ENCODE measurements at places on chromosomes 12 and 14. TPM values are rescaled to one million over a fixed set of nuclear protein-coding genes. Genes with fewer than 3 reads are reported as not detected.

GRCh38 chr12:51391283-51392123 lies at the start of gene GALNT6:
Gene GALNT6 (minus strand): TSS chr12:51391406. CDS start chr12:51379781, 11,625 bp downstream.
- peak; percentile 56 for DNase-seq

SLC5A8 gene
- not detected for total RNA-seq

GRCh38 chr14:75370416-75371205 lies 57.2 kb upstream of the JDP2 start:
- DNase-seq, result no peak

- DNase-seq, result no peak
These were observed 468.0 kb upstream of the SYT1 start for GRCh38 chr12:78396538-78396937.

SELPLG gene
- total RNA-seq, result 6.1 TPM

STXBP6 gene
- total RNA-seq, result 13.9 TPM

TMEM121 gene
- 11.1 TPM for total RNA-seq

DNA sequence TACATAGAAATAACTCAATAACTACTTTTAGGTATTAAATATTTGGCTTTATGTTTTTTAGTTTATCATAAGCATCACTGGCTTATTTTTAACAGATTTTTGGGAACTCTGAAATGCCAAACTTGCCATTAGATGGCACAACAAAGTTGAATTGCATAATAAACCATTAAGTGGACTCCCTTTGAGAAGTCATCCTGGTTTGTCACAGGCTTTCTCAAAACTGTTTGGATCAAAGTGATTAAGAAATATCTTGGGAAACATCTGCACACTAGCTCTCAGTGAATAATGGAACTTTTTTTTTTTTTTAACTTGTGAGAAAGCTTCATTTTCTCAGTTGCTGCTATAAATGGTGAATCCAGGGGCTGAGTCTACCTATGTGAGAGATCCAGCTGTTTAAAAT lies 4.3 kb downstream of the SLC16A7 start:
- DNase-seq, result peak; percentile 84

GRCh38 chr14:39212034-39212433 lies 21.7 kb upstream of the MIA2 start:
- no peak for DNase-seq

GRCh38 chr14:31307618-31308017 lies 100.0 kb upstream of the HECTD1 start:
- no peak for DNase-seq

DNA sequence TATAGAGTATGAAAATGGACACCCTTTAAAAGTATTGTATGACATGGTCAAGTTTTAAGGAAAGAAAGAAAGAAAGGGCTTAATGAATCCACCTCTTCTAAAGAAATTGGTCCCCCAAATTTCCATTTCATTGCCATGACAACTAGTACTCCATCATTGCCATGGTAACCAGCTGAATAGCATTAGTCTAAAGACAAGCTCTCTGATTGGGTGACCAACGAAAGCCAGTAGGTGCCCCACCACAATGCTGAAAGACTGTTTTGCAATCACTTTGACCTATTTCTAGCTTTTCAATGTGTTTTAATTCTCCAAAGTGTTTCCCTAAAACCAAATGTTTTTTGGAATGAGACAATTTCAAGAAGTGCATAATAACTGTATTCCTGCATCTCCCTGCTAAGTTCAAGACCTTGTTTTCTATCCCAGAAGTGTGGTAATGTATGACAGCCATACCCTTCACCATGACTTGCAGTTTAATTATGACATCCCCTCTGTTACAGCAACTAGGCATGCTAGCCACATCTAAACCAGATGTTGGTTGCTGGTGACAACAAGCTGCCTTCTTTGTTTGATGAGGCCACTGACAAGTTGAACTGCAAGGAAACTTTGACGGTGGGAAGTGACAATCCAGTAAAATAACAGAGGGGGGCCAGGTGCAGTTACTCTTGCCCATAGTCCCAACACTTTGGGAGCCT lies 46.7 kb downstream of the KICS2 start:
- DNase-seq, result peak; percentile 77

DNA sequence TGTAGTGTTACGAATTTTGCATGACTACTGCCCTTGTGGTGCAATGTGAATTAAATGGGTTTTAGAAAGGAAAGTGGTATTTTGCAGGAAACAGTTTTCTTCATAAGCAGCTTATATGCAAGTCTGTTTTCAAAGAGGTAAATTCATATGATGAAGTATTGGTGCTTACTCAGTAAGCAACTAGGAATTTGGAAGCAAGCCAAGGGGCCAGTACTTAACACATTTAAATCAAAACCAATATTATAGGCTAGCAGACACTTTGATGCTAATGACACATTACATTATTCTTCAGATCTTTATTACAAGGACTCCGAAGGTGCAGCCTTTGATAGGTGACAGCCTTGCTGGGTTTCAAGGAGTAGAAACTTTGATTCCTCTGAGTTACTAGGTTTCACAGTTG lies 23.1 kb downstream of the MGAT4C start:
- peak; percentile 1 for DNase-seq

SLC25A47 gene
- total RNA-seq, result not detected

GRCh38 chr14:79337761-79338160 lies 873.5 kb downstream of the DIO2 start:
- DNase-seq, result no peak

GRCh38 chr12:44930972-44931600 lies 55.0 kb upstream of the NELL2 start:
- DNase-seq, result peak; percentile 91

GRCh38 chr14:76924371-76925096 lies 98.3 kb downstream of the LRRC74A start:
- no peak for DNase-seq
